ENCODE measurements at places on chromosomes 5 and 9.

DNA sequence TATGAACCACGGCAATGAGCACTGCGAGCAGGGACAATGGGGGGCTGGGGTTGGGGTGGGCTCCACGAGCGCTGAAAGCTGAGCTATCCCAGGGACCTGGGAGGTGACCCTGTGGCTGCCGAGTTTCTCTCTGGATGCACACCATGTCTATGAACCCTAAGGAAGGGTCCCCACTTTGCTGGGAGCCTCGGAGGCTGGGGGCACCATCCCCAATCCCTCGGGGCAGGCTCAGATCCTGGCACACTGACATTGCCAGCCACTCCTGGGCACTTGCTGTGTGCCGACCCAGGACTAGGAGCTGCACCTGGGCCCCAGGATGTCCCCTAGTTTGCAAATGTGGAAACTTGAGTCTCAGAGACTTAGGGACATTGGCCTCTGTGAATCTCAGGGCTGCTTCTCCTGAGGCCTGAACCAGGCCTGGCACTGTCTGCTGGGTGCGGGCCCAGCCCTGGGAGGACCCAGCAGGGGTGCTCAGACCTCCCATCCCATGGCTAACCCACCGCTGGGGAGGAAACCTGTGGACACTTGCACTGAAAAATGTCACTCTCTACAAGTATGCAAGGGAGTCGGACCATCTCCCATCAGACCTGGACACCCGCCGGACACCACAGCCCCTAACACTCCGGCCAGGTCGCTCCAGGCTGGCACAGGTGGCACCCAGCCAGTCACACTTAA is 13.0 kb upstream of the CAMSAP1 start:
- no peak for DNase-seq

GRCh38 chr5:132601071-132601728 is 44.4 kb downstream of the RAD50 start:
- no peak for DNase-seq

DNA sequence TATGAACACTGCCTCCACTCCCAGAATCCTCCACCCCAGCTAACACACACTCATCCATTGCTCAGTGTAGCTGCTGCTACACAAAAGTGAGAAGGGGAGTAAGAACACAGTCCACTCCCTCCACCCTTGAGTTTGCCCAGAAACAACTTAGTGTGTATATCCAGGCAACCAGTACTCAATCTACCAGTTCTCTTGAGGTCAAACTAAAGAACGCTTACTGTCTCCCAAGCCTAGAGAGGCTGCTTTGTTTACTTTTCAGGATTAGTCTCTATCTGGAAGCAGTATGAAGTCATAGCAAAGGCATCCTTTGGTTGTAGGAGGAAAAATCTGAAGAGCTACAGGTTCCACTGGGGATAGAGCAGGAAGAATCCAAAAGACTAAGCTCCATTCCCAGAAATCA is 296.3 kb downstream of the KCNN2 start:
- DNase-seq: no peak

- DNase-seq: no peak
Measured at GRCh38 chr5:163489055-163489744, 16.2 kb upstream of the MAT2B start.

DNA sequence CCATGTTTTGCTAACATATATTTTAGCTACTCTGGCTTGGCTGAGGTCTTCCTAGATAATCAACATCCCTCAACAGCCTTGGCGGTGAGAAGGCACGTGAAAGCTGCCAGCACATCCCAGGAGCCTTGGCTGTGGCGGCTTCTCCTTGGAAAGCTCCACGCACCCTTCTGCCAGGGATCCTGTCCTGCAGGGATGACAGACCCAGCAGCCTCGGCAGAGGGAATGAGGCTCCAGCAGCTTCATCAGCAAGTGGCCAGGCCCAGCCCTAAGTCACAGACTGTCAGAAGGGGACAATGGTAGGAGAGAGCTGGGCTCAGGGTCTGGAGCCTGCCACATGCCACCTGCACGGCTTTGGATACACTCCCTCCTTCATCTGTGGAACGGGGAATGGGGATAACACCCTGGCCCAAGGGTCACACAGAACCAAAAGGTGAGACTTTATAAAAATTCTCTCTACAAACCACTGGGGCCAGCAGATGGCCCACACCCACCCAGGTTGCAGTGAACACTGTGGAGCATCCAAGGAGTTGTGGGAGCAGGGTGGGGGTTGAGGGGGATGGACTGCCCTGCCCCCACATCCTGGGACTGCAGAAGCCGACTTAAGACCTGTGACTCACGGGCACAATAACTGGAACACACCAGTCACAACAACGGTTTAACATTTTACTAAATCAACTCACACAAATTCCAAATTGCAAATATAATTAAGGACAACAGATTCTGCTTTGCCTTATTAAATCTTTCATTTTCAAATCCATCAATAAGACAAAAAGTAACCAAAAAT is 65.1 kb downstream of the MACROH2A1 start:
- DNase-seq: no peak

GRCh38 chr9:23669776-23670175 is 156.3 kb downstream of the ELAVL2 start:
- DNase-seq: no peak

- DNase-seq: no peak
Measured at GRCh38 chr5:159642379-159642778, 273.9 kb upstream of the ADRA1B start.

GRCh38 chr9:69232135-69232534 is 58.1 kb downstream of the TJP2 start:
- DNase-seq: no peak

DNA sequence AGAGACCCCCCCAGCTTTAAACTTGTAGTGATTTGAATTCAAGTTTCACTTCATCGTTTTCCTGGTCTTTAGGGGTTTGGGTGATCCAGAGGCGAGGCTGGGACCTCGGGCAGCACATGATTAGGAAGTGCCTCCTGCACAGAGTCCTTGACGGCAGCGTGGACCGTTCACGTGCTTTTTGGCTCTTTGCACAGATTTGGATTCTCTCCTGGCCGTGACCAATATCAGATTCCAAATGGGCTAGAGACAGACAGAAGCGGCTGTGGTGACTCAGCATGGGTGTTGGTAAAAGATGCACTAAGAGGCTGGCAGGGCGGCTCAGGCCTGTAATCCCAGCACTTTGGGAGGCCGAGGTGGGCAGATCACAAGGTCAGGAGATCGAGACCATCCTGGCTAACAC is 117.2 kb upstream of the CACNA1B start:
- DNase-seq: no peak

GRCh38 chr5:68490406-68490805 is 274.9 kb downstream of the PIK3R1 start:
- DNase-seq: no peak

GRCh38 chr9:92728831-92729734 is 35.5 kb downstream of the BICD2 start:
- no peak for DNase-seq
